ENCODE measurements at places on chromosomes 4 and X.

GRCh38 chr4:102478186-102478585, 23.0 kb upstream of the NFKB1 start:
- no peak for DNase-seq

- no peak for DNase-seq
Observed at GRCh38 chr4:45550766-45551366, 573.0 kb downstream of the GABRG1 start.

- DNase-seq: no peak
Observed at GRCh38 chr4:101366331-101366730, 19.0 kb upstream of the PPP3CA start.

- DNase-seq: no peak
Observed at GRCh38 chrX:24282381-24283126, 31.3 kb downstream of the SUPT20HL2 start.

GRCh38 chr4:138773321-138773720, 242.3 kb upstream of the NOCT start:
- DNase-seq: no peak

DNA sequence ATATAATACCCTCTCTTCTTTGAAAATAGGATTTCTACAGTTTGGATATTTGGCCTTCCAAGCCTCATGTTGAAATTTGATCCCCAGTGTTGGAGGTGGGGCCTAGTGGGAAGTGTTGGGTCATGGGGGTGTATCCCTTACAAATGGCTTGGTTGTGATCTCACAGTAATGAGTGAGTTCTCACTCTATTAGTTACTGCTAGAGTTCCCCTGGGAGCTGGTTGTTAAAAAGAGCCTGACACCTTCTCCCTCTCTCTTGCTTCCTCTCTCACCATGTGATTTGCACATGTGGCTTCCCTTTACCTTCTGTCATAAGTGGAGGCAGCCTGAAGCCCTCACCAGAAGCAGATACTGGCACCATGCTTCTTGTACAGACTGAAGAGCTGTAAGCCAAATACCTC, 73.9 kb downstream of the HDAC8 start:
- DNase-seq: no peak

DNA sequence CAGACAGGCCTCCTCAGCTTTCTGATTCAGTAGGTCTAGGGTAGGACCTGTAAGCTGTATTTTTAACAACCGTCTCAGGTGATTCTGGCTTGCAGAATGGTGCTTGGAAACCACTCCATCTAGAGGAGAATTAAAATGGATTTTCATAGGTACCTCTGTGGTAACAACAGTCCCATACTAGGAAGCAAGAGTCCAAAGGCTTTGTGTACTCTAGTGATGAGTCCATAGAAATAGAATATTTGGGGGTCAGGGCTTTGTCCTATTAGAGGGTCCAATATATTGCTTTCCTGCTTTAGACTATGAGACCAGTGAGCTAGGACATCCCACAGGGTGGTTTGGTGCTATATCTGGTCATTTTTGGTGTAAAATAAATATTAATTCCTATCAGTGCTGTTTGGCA, 242.0 kb downstream of the SCFD2 start:
- no peak for DNase-seq

DNA sequence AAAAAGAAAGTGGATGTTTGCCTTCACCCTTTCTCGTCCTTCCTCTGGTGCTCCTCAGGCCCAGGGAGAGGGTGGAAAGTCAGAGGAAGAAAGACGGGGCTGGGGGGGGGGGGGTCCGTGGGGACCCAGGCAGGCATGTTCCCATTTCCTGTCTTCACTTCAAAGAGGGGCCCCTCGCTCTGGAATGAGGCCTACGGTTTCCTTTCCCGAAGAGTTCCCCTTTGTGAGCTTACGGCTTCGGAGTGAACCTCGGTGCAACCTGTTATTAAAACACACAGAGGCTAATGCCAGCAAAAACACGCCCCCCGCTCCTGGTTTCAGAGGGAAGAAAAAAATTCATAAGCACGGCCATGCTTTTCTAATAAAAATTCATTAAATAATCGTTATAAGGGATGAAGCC, 40.1 kb downstream of the SHOX start:
- DNase-seq: no peak
